Dermis microvascular lymphatic vessel endothelial cell (primary cell): ENCODE measurements at places on chromosomes 16 and 17. TPM values are rescaled to one million over a fixed set of nuclear protein-coding genes. Genes with fewer than 3 reads are reported as not detected.

The ADAP2 gene
- 0.38 and 0.77 TPM in 2 replicates for total RNA-seq

The TP53TG3 gene
- not detected in 2 replicates for total RNA-seq

The TMEM88 gene
- 11.6 and 17.2 TPM in 2 replicates for total RNA-seq

The ALG1 gene
- total RNA-seq, result 24.8 and 30.1 TPM in 2 replicates

The OMG gene
- total RNA-seq, result 1.7 and 14.5 TPM in 2 replicates

The UMOD gene
- total RNA-seq, result not detected in 2 replicates

The MSLN gene
- 0.25 and 0.39 TPM in 2 replicates for total RNA-seq

The RASD1 gene
- 5.4 and 9.0 TPM in 2 replicates for total RNA-seq

The DNAAF8 gene
- 0.13 TPM in 2 replicates for total RNA-seq

The CACNA1G gene
- total RNA-seq, result not detected in 2 replicates

The LRRC36 gene
- under 0.01 and 0.13 TPM in 2 replicates for total RNA-seq

The LRRC75A gene
- total RNA-seq, result 1.2 and 1.4 TPM in 2 replicates

The KRT39 gene
- not detected in 2 replicates for total RNA-seq

The ASPHD1 gene
- total RNA-seq, result 0.25 and 0.26 TPM in 2 replicates

The NCOR1 gene
- 67.4 and 85.3 TPM in 2 replicates for total RNA-seq

The KRTAP17-1 gene
- not detected in 2 replicates for total RNA-seq

The HAS3 gene
- total RNA-seq, result 1.0 and 7.6 TPM in 2 replicates

The CBX1 gene
- total RNA-seq, result 36.5 and 43.4 TPM in 2 replicates

The OTOP3 gene
- not detected in 2 replicates for total RNA-seq

The SLC5A10 gene
- not detected in 2 replicates for total RNA-seq

The FZD2 gene
- 0.39 and 0.51 TPM in 2 replicates for total RNA-seq

The MAP3K14 gene
- 1.4 and 1.9 TPM in 2 replicates for total RNA-seq

The KRT33B gene
- not detected in 2 replicates for total RNA-seq

The PLXDC1 gene
- not detected in 2 replicates for total RNA-seq

The CD300H gene
- total RNA-seq, result not detected in 2 replicates
